NCI-H446 treated with DMSO at 0.1 percent for 48 hours (cell line): ENCODE measurements at places on chromosomes 11 and 22.
A peak's percentile ranks its signal among the peaks of the same experiment; 100 is the strongest.

DNA sequence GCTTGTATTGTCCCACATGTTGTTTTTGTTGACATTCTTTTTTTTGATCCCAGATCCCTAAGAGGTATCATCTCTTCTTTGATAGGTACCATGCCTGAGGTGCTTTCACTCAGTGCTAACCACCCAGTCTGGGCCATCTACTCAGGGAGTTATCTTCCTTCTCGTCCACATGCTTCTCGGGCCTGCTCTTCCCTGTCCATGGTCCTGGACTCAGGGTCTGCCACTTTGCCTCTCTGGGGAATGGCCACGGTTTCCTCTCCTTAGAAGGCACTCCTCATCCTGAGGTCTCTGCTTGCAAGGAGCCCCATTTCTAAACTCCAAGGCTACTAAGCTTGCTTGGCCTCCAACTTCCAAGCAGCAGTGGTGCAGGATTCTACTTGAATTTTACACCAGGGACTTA lies 227.0 kb upstream of the NCAM1 start:
- DNase-seq: no peak

- no peak for DNase-seq
These were observed 27.2 kb downstream of the NAV2 start for GRCh38 chr11:19739872-19740271.

GRCh38 chr11:90423378-90423777 lies 200.5 kb upstream of the CHORDC1 start:
- DNase-seq: no peak

DNA sequence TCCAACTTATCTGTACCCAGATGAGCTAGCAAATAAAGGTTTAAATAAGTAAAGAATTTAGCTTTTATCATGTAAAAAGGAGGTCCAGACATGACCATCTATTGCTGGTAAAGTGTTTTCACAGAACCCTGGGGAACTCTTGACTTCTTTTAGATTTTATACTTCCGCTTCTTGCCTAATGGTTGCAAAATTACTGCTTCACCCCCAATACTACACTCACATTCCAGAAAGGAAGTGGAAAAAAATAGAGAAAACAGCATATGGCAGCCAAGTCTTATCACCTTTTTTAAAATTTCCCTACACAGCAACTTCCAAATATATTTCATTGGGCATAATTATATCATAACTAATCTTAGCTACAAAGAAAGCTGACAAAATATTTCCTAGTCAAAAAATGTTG lies 12.1 kb downstream of the BBOX1 start:
- no peak for DNase-seq

GRCh38 chr11:87081358-87081757 lies 43.6 kb downstream of the TMEM135 start:
- DNase-seq: no peak

GRCh38 chr11:129447654-129448239 lies 72.1 kb downstream of the BARX2 start:
- no peak for DNase-seq

- DNase-seq: no peak
These were observed 27.1 kb upstream of the RRAS2 start for GRCh38 chr11:14386081-14386480.

DNA sequence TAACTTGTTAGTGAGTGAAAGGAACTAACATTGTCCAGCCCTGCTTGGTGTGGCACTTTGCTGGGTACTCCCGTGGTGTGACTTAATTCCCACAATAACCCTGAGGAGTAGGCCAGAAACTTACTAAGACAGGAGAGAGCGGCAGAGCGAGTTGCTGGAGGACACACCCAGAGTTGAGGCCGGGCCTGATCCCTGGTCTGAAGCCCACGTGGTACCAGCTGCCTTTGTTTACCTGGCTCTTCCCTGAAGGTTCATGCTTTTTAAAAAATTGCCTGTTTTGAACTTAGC lies 594 bp downstream of the MPST start:
- peak; percentile 4 for DNase-seq

DNA sequence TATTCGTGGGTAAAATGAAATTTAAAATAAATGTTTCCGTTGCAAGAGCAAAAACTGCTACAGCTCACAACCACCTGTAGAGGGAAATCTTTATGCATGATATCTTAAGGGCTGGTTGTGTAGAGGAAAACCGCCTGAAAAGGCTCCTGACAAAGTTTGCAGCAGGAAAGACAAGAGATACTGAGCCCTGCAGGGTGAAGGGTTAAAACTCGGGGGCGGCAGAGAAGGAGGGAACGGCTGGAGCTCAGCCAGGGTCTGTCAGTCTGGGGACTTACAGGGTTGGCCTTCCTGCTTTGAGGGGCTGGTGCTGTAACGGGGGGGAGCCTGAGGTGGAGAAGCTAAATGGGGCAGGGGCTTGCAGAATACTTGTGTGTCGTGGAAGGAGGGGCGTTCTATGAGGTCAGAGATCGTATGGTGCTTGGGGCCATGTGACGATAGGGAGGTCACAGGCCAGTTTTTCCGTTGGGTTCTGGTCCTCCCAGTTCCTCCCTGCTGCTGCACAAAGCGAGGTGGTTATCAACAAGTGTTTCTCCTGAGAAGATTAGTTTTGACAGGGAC lies 122.9 kb upstream of the HSD17B12 start:
- no peak for DNase-seq

DNA sequence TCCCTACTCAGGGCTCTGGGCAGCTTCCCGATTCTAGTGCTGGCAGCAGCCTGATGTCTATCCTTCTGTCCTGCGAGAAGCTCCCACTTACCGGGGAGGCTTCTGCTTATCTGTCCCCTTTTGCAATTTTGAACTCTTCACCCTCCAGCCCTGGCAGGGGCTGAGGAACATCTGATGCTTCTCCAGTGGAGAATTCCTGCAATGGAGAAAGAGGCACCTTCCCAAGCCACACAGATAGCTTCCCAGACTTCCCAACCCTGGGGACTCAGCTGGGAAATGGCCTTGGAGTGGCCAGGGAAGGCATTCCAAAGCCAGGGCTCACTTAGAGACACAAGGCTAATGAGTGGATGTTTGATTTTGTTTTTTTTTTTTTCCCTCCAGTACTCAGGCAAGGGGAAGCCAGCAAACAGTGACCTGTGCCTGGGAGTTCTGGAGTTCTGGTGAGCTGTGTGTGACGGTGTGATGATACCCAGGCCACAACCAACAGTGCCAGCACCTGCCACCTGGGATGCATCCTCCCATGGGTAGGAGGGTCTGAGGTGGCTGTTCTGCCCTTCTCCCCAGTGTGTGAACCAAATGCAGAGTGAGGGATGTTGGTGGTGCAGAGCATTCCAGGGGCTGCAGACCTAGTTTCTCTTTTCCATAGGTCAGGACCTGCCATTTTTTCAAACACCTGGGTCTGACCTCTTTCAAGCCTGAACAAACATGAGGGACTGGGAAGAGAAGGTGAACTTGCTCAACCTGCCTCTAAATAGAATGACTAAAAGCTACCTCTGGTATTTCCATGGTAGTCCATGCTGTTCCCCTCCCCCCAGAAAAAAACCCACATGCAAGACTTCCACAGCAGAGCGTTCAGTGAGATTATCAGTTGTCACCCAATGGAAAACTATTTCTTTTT lies 95.1 kb downstream of the CCDC81 start:
- DNase-seq: no peak

GRCh38 chr11:9569588-9570164 lies 3.8 kb upstream of the WEE1 start:
- DNase-seq: no peak

DNA sequence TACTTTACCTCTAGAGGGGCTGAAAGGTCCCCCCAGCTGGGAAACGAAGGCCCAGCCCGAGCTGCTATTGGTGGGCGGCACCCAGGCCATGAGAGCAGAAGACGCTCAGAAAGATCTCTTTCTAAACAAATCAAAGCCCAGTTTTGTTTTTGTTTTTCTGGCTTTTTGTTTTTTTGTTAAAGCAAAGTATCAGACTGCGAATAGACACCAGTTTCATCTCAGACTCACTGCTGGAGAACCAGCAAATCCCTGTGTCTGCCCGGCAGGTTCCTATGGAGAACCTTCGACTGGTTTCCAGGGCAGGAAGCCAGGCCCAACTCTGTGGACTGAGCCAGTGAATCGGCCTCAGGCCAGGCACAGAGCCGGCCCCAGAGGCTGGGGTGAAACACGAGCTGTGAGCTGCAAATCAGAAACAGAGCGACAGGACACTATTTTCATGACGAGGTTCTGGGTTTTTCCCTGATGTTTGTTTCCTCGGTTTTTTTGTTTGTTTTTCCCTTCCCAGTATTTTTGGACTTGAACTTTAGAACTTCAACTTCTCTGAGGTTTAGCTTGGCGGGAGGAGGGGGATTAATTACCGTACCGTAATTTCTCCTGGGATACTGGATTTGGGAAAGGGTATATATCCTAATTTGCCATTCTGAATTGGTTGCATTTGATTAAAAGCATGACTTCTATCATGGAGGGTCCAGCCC lies 16.0 kb upstream of the B4GALNT4 start:
- DNase-seq: no peak

- no peak for DNase-seq
These were observed 46.9 kb downstream of the PANX1 start for GRCh38 chr11:94175535-94175934.

DNA sequence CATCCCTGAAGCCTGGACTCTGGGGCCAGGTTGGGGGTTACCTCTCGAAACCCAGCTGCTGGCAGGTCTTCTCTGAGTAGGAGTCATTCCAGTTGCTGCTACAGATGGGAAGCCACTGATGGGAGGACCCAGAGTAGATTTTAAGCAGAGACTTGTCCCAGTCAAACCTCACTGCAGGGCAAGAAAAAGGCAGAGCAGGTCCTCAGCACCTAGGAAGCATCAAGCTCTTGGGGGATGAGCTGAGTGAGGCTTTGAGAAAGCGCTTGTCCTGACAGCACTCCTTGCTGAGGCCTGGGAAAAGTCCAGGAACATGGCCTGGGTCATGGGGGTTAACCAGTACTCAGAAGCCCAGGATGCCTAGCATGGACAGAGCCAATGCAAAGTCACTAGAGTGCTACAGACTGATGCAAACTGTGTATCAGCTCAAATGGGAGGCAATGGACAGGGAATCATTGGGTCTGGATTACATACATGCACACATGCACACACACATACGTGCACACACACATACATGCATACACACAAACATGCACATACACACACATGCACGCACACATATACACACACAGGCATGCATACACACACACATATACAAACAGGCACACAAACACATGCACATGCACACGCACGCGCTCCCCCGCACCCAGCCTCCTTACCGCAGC lies 15.3 kb downstream of the TMPRSS13 start:
- no peak for DNase-seq

- DNase-seq: no peak
These were observed 126.8 kb downstream of the IGLL1 start for GRCh38 chr22:23453277-23453676.

GRCh38 chr11:119902656-119903231 lies 173.7 kb upstream of the NECTIN1 start:
- no peak for DNase-seq

DNA sequence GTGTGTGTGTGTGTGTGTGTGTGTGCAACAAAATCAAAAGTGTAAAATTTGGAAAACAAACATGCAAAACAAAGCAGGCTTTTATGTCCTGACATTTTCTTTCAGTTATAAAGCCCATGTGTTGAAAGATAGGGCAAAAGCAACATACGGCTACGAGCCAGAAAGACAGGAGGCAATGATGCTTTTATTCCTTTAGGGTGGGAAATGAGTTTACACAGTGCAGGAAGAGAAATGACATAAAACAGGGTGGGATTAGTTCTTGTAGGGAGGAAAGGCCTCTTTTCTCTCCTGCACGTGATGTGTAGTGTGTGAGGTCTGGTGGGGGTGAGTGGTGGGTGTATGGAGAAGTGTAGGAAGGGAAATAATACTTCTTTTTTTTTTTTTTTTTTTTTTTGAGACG lies 29.4 kb downstream of the IL18 start:
- DNase-seq: no peak

GRCh38 chr11:6666302-6667183 lies 10.9 kb upstream of the DCHS1 start:
- DNase-seq: no peak

DNA sequence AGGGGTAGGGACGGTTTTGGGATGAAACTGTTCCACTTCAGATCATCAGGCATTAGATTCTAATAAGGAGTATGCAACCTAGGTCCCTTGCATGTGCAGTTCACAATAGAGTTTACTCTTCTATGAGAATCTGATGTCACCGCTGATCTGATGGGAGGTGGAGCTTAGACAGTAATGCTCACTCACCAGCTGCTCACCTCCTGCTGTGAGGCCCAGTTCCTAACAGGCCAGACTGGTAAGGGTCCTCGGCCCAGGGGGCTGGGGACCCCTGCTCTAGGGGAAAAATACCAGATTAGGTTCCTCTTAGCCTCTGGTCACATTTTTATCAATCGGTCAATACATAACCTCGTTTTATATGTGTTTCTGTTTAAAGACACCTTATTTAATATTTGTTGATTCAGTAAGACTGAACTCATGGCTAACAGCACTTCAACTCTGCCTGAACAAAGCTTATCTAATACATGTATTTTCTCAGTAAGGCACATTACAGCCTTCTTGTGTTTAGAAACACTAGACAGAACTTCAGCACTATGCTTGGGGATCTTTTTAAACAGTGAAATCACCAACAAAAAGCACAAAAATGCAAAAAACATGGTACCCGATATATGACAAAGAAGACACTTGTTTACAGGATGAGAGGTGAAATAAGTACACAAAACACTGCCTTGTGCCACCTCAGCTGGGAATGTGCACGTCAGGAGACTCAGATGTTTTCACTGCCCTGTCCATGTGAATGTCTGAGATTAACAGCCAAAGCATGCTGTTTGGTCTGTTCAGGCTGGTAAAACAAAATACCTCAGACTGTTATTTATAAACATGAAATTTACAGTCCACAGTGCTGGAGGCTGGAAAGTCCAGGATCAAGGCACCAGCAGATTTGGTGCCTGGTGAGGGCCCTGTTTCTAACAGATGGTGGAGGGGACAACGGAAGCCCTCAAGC lies 107.5 kb downstream of the USP35 start:
- DNase-seq: no peak

GRCh38 chr11:132078264-132079076 lies 708.1 kb downstream of the NTM start:
- no peak for DNase-seq

GRCh38 chr11:122317305-122317704 lies 201.3 kb upstream of the BLID start:
- DNase-seq: no peak

DNA sequence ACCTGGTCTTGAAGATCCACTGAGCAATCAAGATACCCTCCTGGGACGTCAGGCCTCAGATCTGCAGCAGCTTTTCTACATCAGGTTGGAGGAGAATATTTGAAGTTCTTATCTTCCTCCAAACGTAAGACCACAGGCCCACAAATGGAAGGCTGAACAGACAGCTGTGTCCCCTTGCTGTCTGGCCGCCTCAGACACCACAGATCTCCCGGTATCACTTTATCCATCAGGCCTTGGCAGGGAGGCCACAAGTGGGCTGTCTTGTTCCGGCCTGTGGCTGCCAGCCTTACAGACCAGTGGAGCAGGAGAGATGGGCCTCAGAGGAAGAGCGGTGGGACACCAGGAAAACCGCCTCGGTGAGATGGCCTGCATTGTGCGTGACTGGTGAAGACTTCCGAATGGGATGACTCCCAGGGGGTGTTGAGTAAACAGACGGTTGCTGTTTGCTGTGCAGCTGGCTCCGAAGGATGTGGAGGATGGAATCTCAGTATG lies 15.9 kb downstream of the UBASH3B start:
- no peak for DNase-seq
